ENCODE measurements at places on chromosomes 1 and 21. TPM values are rescaled to one million over a fixed set of nuclear protein-coding genes. Genes with fewer than 3 reads are reported as not detected.

DNA sequence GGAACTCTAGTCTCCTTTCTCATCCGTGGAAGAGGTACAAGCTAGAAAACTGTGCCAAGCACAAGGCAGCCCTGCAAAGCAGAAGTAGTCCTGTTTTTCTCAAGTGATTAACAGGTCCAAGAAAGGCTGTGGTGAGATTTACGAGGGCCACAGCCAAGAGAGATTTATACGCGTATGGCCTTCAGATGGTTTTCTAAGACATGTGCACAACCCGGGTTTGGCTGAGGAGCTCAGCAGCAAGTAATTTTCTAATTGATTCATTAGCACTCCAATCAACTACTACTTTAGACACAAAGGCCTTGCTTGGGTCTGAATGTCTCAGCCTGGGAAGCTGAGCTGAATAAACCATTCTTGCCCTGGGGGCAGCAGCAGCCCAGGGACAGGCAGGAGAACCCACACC is 55.8 kb downstream of the SSBP3 start:
- DNase-seq: no peak

The IGSF3 gene
- 18.6 TPM for total RNA-seq

DNA sequence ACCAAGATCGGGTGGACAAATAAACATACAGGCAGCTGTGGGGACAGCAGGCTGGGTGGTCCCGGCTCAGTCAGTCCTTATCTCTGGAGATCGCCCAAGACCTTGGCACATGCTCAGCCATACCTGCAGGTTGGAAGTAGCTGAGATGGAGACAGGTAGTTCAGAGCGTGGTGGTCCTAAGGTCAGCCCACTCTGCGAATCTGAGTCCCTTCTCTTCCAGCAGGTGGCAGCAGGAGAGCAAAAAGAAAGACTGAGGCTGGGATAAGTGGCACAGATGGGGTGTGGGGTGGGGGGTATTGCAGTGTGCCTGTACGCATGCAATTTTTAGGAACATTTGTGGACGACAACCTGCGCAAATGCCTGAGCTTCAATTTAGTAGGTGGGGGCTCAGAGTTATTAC is 104.9 kb downstream of the TENT5C start:
- DNase-seq: no peak

The LCA5L gene
- 1.9 TPM for total RNA-seq

DNA sequence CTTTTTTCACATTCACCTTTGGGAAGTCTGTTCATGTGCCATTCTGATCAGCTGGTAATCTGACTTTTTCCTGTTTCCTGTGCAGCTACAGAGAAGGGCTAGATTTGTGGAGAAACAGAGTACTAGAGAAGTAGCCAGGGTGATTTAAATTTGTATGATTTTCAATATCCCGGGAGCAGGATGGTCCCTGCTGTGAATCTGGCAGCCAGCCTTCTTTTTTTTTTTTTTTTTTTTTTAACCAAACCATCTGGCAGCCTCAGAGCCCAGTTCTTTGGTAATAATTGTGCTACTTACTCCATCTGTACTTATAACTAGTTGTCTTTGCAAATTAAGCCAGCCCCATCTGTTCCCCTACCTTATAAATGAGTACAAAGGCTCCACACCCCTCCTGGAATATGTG is 248.6 kb upstream of the DEPDC1 start:
- no peak for DNase-seq

- DNase-seq: no peak
Observed at GRCh38 chr1:40838980-40839942, 22.9 kb downstream of the CITED4 start.

- DNase-seq: peak; percentile 23
Observed at GRCh38 chr1:171251042-171251951, 3.0 kb downstream of the FMO1 start.

The PTGS2 gene
- total RNA-seq: 0.91 TPM

The ERRFI1 gene
- total RNA-seq: 777 TPM

GRCh38 chr21:40393066-40393465 is 453.9 kb downstream of the DSCAM start:
- DNase-seq: no peak

GRCh38 chr1:119818181-119818580 is 6.9 kb upstream of the REG4 start:
- DNase-seq: no peak

The SLC1A7 gene
- not detected for total RNA-seq

DNA sequence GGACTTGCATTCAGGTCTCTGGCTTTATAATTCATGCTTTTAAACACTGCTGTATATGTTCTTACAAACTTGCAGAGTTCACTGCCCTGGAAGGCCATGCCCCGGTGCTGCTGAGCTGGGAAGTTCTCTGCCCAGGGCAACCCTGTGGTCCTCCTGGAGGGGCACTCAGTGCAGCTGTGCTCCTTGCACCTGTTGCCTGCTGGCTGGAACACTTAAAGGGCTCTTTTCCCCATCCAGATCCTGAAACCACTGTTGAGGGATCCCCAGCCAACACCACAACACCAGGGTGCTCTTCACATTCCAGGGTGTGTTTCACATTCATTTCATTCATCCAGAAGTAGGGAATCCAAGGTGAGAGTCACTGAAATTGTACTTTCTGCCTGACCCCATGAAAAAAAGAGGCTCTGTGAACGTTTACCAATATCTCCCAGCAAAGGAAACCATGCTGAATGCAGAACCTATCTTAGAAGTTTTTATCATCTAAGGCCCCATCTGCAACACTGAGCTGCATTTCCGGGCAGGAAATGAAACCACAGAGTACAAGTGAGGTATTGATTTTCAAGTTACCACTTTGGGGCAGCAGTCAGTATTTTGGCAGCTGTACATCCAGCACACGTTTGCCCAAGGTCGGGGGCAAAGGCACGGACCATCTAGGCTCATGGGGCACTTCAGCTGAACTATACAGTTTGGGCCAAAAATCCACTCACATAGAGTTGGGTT is 16.4 kb upstream of the KIAA0040 start:
- DNase-seq: no peak

GRCh38 chr1:94209425-94209824 is 28.0 kb downstream of the ARHGAP29 start:
- DNase-seq: no peak

DNA sequence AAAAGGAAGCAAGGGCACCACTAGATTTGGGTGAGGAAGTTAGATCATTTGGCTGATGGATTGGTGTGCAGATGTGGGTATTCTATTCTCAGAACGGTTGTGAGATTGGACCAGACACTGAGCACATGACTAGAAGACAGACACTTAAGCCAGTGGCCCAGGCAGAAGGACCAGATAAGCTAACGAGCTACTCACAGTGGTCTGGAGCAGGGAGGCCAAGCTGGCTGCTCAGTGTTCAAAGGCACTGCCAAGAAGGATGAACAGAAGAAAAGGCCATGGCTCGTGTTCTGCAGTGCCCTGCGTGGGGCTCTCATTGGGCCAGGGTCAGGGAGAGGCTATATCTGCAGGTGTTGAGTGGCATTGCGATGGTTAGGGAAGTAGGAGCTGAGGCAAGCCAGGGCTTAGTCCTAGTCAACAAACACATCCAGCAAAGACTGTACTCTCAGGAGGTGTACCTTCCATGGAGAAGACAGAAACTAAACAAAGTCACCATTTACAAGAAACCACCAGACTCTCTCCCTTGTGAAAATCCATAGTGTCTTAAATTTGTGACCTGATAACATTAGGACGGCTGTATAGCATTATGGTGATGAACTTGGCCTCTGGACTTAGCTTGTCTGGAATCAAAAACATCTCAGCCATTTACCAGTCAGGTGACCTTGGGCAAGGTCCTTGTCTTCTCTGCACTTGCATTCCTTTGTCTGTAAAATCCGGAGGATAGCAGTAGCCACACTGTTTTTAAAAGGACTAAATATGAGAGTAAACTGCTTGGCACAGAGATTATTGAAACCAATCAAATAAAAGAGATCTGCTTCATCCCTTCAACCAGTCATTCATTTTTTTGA is 274.5 kb downstream of the SIPA1L2 start:
- no peak for DNase-seq

- no peak for DNase-seq
Observed at GRCh38 chr1:234556245-234556943, 53.6 kb downstream of the IRF2BP2 start.

The LENEP gene
- total RNA-seq: 0.42 TPM

The BSDC1 gene
- total RNA-seq: 47.0 TPM

DNA sequence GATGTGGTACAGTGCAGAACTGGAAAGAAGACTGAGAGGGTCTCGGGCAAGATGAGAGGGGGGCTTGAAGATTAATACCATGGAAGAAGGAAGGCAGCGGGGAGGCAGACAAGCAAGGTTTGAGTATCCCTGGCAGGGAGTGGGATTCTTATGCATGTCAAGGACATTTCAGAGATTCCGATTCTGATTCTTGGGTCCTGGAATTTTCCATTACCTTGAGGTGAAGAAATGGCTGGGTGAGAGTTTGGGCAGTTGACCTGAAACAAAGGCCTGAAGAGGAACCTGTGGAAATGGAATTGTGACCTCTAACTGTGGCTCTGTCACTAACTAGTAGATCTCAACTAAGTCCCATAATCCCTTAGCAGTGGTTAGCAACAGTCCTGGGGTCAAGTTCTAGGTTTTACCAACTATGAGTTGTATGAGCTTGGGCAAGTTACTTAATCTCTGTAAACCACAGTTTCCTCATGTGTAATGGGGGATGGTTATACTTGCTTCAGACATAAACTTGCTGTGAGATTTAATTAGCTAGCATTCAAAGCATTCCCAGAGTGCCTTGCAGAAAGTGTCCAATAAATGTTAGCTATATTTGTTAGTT is 8.6 kb upstream of the ACTN2 start:
- no peak for DNase-seq

The IGFN1 gene
- not detected for total RNA-seq

The SMCP gene
- not detected for total RNA-seq

- DNase-seq: no peak
Observed at GRCh38 chr21:42531771-42532170, 18.1 kb downstream of the SLC37A1 start.

DNA sequence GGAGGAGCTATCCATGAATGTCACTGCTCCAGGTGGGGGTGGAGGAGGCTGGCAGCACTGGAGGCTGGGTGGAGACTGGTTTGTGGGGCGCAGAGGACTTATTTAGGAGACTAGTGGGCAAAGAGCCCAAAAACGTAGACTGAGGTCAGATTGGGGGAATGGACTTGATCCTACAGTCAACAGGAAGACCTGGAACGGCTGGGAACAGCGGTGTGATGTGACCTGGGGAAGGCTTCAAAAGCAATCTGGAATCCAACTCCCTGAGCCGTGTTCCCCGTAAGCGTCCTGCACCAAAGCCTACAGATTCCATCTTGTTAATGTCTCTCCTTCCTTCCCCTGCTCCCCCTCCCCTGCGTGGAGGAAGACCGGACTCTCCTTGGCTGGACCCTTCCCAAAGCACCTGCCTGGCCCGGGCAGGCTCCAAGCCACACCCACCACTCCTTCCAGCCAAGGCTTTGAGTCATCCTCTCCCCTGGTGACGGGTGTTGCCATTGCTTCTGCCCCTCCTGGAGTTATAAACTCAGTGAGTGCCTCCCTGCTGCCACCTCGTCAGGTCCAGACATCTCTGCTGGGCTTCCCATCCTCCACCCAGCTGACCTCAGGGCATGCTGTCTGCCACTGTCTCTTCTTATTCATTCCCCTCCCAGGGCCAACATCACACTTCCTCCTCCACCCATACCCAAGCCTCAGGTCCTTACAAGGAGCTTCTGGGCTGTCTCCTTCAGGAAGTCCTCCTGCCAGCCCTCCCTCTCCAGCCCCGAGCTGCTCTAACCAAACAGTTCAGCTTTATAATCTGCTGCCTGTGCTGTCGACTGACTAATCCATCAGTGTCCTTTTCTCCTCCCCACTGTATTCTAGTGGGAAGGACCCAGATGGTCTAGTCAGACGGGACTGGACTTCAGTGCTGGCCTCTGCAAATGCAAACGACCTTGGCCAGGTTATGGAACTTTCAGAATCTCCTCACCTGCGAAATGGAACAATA is 1.6 kb upstream of the CLSTN1 start:
- DNase-seq: peak; percentile 77

GRCh38 chr1:171841050-171841910 is at the start of gene DNM3:
Gene DNM3 (plus strand): TSS chr1:171841498. CDS start chr1:171841657, 159 bp downstream.
- DNase-seq: peak; percentile 35

DNA sequence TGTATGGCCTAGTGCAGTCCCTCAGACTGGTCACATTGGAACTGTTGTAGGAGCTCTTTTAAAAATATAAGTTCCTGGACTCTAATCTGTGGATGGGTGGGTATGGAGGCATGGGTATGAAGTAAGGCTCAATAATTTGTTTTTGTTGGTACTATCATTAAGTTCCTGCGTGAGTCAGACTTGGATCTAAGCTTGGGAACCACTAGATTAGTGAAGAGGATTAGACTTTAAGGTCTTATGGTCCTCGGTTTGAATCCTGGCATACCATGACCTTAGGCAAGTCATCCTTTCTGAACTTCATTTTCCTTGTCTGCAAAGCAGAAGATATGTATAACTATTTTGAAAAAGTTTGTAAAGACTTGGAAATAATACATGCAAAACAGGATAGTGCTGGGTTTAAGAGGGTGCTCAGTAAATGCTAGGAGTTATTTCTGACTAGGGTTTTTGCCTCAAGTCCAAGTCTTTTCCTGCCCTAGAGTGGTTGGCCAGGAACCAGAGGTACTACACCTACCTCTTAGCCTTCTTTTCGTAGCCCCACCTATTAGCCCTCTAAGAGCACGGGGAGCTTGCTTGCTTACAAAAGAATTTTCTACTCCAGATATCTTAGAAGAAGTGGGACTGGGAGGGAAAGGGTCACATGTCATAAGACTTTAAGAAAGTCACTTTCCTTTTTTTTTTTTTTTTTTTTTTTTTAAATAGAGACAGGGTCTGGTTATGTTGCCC is 38.6 kb upstream of the METTL18 start:
- no peak for DNase-seq

The TACSTD2 gene
- total RNA-seq: 12.2 TPM

DNA sequence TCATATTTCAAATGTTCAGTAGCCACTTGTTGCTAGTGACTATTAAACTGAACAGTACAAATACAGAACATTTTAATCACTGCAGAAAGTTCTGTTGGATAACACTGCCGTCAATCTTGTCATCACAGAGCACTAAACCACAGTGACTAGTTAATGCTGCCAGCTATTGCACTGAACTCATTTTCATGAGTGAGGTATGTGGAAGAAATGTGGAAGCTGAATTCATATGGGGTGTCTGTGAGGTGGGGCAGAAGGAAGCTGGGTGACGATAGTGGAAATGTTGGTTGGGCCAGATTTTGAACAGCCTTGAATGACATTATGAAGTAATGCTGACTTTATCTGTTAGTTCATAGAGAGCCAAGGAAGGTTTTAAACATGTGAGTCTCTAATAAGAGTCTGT is 49.6 kb downstream of the OSBPL9 start:
- DNase-seq: no peak

DNA sequence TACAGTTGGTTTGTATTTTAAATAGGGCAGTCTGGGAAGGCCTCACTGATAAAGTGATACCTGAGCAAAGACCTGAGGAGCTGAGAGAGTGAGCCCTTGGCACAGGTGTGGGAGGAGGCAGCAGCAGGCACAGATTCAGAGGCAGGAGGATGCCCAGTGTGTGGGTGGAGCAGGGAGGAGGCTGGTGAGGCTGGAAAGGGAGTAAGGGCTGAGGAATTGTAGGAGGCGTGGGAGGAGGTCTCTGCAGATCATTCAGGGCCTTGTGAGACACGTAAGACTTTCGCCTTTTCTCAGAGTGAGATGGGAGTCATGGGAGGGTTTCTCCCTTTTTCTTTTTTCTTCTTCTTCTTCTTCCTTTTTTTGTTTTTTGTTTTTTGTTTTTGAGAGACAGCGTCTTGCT is 58.0 kb downstream of the RGL1 start:
- no peak for DNase-seq
